NCI-H187 (cell line): ENCODE measurements at places on chromosomes 11 and 22.

DNA sequence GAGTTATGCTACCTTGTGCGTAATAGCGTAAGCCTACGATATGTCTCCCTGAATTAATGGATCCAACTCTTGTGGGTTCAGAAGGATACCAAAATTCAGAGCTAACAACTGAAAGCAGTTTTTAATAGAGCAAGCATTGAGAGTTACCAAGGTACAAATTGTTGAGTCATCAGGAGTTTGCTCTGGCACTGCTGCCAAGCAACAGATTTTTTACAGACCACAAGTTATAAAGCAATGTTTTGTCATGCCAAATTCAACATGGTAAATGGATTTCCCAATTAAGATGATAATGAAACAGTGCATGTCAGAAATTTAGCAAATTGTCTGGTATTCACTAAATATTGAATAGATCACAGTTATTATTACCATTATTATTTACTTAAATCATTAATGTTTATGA lies 295.6 kb downstream of the NELL1 start:
- no peak for DNase-seq

DNA sequence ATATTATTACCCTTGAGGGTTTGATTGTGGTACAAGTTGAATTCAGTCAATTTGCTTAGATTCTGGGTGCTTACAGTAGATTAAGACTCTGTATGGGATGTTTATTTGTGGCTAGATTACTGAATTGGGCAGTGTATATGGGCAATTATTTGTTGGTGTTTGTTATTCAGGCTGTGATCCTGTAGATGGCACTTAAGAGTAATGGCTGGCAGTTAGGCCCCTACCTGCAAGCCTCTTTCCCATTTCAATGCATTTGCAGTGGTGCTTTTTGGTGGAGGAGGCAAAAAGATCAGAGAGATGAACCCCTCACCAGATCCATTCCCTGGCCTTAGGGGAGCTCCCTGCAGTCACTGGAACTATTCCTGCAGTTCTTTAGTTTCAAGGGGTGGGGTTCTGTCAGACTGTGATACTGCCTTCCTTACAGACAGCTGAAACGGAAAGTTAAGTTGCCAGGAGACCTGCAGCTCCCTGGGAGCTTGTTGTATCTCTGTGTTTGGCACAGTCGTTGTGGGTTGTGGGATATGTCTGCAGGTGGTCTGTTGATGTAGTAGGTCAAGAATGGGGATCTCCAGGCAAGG lies 199.5 kb downstream of the AASDHPPT start:
- DNase-seq: no peak

DNA sequence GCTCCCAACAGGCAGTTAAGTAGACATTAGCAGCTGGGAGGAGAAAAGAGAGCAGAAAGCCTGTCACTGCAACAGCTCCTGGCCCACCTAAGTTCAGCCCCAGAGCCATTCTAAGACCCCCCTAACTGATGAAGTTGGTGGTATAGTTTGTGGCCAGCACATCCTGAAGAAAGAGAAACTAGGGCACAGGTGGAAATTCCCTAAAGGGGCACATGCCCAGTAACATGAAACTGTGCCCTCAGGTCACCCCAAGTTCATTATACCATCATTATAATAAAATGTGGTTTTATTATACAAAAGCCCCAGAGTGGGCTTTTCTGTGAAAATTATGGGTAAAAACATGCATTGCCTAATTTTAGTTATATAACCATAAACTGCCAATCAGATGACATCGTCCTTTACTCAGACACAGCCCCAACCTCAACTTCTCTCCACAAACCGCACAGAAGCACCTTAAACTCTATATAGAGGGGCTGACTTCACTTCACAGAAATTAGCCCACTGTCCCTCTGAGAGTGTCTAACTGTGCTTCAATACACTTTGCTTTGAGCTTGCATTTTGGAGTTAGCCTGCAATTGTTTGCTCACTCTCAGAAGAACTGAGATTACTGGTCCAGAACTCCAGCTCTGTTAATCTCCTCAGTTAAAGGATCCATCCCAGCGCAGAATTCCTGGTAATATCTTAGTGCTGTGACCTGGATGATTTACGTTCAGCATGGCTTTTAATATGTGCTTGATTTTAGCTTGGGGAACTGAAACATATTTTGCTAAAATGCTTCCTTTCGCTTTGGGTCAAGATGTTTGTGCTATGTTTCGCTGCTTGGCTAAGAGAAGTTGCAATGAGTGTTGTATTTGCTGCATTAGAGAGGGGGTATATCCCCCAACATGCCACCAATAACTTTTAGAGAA lies 1.8 kb upstream of the APOL3 start:
- no peak for DNase-seq

GRCh38 chr11:19209617-19210370 lies 8.0 kb upstream of the CSRP3 start:
- no peak for DNase-seq

GRCh38 chr22:28019360-28019759 lies 100.3 kb upstream of the PITPNB start:
- DNase-seq: no peak

GRCh38 chr11:77519847-77520246 lies 46.0 kb upstream of the PAK1 start:
- DNase-seq: no peak

DNA sequence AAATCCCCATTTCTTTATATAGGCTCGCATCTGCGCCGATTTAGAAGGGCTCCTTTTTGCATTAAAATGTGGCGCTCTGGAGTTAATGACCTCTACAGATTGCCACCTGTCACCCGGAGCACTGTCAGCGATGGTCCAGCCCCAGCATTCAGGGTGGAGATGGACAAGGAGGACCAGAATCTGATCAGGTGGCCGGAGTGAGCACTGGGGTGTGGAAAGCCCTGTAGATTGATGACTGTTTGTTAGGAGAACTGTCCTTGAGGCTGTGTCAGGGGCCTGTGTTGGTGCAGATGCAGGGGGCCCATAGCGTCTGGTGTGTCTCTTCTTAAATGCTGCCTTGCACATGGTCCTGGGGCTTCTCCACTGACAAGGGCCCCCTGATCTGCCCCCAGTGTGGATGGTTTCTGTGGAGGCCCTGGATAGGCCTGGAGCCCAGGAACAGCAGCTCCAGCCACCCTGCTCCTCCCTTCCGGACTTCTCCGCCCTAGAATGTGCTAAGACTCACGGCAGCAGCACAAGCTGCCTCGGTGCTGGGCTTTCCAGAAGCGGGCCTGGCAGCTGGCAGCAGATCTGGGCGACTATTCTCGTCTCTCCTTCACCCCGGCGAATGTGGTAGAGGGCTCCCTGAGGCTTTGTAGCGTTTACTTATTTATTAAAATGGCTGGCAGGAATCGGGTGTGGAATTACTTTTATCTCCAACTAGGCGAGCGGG lies 1333.3 kb downstream of the BRD1 start:
- no peak for DNase-seq

DNA sequence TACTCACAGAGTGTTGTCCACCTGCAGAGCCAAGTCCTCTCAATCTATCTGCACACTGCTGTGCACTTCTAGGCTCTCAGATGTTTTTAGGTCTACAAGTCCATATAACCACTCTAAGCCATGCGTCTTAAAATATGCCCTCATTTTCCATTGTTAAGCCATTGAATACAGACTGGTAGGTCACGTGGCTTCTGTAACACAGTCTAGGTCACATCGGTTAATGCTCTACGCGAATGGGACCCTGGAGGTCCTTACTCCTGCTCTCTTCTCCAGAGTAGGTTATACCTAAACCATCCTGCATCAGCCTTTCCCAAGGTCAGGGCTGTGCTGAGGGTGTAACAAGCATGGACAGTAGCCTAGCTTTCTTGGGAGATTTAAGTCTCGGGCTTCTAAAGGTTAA lies 819 bp downstream of the JAML start:
- DNase-seq: no peak

GRCh38 chr22:21641417-21641788 lies 699 bp upstream of the SDF2L1 start:
- no peak for DNase-seq

- DNase-seq: no peak
Measured at GRCh38 chr11:5088556-5088955, 19.2 kb downstream of the OR52E1 start.

GRCh38 chr11:128464878-128465450 lies 122.4 kb downstream of the ETS1 start:
- no peak for DNase-seq

DNA sequence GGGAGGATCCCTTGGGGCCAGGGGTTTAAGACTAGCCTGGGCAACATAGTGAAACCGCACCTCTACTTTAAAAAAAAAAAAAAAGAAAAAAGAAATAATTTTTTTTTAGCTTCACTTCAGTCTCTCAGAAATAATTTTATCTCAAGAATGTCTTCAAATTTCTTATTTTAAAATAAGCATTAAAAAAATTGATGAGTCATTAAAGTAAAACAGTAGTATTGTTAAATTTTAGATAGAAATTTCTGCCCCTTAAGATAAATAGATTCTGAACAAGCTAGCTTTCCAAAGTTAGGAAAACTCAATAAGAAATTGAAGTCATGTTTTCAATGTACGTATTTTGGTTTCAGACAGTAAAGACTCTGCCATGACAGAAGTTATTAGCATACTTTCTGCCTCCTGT lies 7.7 kb upstream of the PACS1 start:
- no peak for DNase-seq

DNA sequence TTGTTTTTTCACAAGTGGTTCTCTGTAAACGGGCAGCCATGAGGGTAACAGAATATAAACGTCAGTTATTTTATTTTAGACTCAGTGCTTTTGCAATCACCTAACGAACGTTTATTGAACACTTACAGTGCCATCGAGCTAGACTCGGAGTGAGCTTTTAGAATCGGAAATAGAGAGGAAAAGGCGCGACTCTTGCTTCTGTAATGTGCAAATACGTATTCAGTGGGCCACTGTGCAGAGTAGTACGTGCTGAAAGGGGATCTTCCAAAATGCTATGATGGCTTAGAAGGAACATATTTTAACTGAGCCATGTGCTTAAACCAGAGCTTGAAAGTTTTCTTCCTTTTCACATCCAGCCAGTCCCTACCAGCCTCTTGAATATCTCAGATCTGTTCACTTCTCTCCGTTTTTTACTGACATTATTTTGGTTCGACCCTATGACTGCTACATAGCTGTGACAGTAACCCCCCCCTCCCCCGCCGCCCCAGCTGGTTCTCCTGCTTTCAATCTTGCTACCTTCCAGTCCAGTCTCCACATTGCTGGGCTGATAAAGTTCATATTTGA lies 468 bp downstream of the DDIAS start:
- no peak for DNase-seq

DNA sequence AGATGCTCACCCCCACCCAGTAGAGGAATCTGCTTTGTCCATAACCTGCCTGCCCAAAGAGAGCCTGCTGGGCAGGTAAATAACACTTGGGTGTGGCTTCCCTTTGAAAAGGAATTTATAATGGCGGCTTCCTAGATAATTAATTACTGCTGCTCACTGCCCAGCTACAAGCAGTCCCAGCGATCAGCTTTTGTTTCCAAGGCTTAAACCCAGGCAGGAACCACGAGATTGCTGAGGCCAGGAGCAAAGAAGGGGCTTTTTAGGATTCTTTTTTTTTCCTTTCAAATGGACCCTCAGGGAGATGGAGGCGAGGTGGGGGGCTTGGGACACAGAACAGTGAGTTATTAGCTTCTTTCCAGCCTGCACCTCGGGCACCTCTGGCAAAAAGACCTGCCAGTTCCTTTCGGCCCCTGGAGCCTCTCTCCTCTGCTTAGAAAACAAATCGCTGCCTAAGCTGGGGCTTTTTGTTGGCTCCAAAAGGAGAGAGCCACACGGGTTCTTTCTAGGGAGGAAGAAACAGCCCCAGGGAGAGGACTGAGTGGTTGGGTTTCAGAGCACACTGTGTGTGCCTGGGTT lies 107.2 kb downstream of the TSPAN18 start:
- DNase-seq: no peak

DNA sequence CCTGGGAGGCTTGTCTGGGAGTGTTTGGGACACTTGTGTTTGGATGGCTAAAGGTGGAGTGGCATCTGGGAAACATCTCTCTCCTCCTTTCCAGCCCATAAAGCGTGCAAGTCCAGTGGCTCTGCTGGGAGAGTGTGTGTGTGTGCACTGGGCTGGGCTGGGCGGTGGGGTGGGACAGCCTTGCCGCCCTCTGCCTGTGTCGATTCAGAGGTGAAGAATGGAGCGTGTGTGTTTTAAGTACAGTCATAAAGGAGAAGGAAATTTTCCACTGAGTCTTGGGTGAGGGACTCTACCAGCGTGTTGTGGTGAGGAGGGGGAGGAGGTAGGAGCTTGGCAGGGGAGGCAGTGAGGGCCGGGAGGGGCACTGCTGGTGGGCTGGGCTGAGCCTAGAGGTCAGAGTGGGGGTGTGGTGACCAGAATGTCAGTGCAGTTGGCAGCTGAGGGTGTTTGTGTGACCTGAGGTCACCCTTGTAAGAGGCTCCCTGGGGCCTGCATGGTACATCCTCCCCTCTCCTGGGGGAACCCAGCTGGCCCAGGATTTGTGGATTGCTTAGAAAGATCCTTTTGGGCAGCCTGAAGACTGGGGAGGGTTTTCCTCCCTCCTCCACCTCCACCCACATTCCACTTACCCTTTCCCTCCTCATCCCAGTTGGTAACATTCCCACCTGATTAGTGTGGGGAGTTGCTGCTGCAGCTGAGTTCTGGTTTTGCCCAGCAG lies 1.7 kb downstream of the TIMP3 start:
- DNase-seq: no peak

GRCh38 chr11:69448471-69449284 lies 32.8 kb upstream of the LINC01488 start:
- DNase-seq: no peak

- no peak for DNase-seq
Measured at GRCh38 chr11:130644187-130644586, 195.7 kb downstream of the ADAMTS15 start.

DNA sequence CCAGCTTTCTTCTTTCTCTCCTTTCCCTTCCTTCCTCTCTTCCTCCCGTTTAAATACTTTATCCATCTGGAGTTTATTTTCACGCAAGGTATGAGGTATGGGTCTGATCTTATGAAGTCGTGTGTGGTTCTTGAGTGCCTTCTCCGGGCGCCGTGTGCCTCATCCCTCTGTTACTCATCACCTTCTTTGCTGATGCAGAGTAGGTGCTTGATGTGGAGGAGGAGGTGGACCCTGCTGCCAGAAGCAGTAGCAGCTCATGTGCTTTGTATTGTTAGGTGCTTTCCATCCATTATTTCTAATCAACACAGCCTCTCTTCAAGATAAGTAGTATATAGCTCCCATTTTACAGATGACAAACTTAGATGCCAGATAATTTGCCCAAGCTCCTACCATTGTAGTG lies 47.0 kb downstream of the TNRC6B start:
- no peak for DNase-seq

GRCh38 chr11:61700212-61700611 lies 20.0 kb downstream of the DAGLA start:
- no peak for DNase-seq
